Naive thymus-derived CD4-positive, alpha-beta T cell (primary cell): ENCODE measurements at places on chromosomes 3 and 15. TPM values are rescaled to one million over a fixed set of nuclear protein-coding genes. Genes with fewer than 3 reads are reported as not detected.

- H3K27ac ChIP-seq, result no peak overlapping the region
- no peaks in the 10 kb centered on the region for H3K27me3 ChIP-seq
- no peak overlapping the region for H3K4me3 ChIP-seq
Observed at GRCh38 chr3:123397921-123398785, 50.7 kb downstream of the ADCY5 start.

GRCh38 chr3:59254433-59254832 is 204.6 kb upstream of the CFAP20DC start:
- H3K27me3 ChIP-seq, result no peaks in the 10 kb centered on the region
- no peak overlapping the region for H3K4me3 ChIP-seq
- no peak overlapping the region for H3K27ac ChIP-seq
- no peaks in the 10 kb centered on the region for H3K4me1 ChIP-seq

GRCh38 chr3:43921056-43921648 is 230.4 kb downstream of the ABHD5 start:
- no peak overlapping the region for H3K4me3 ChIP-seq
- H3K27ac ChIP-seq, result no peak overlapping the region
- no peaks in the 10 kb centered on the region for H3K27me3 ChIP-seq

Gene NKTR
- total RNA-seq, result 110 and 114 TPM in 2 replicates

- no peak overlapping the region for H3K4me3 ChIP-seq
- no peak for DNase-seq
- H3K27me3 ChIP-seq, result no peaks in the 10 kb centered on the region
- no peaks in the 10 kb centered on the region for H3K36me3 ChIP-seq
- H3K27ac ChIP-seq, result no peak overlapping the region
Observed at GRCh38 chr15:96336596-96337364, 6.3 kb downstream of the NR2F2 start.

- H3K27ac ChIP-seq, result no peak overlapping the region
- H3K36me3 ChIP-seq, result no peaks in the 10 kb centered on the region
- DNase-seq, result no peak
- no peak overlapping the region for H3K4me3 ChIP-seq
Observed at GRCh38 chr15:29476503-29477080, 207.0 kb upstream of the NSMCE3 start.

GRCh38 chr3:134371542-134372324 is 2.5 kb downstream of the AMOTL2 start:
- DNase-seq, result no peak
- H3K4me1 ChIP-seq, result no peaks in the 10 kb centered on the region
- no peak overlapping the region for H3K27ac ChIP-seq
- H3K4me3 ChIP-seq, result no peak overlapping the region
- no peaks in the 10 kb centered on the region for H3K36me3 ChIP-seq

Gene HRG
- total RNA-seq, result not detected

- H3K36me3 ChIP-seq, result peaks cover 3% of the 10 kb centered on the region
- peaks cover 10% of the 10 kb centered on the region for H3K4me1 ChIP-seq
- no peak overlapping the region for H3K4me3 ChIP-seq
Observed at GRCh38 chr3:58350627-58351013, 17.9 kb downstream of the PXK start.

- no peaks in the 10 kb centered on the region for H3K36me3 ChIP-seq
- DNase-seq, result no peak
- peaks cover 32% of the 10 kb centered on the region for H3K4me1 ChIP-seq
- H3K27me3 ChIP-seq, result no peaks in the 10 kb centered on the region
- H3K4me3 ChIP-seq, result no peak overlapping the region
Observed at GRCh38 chr15:41930221-41930866, 36.5 kb upstream of the SPTBN5 start.

Gene ANKRD34C
- total RNA-seq, result not detected

DNA sequence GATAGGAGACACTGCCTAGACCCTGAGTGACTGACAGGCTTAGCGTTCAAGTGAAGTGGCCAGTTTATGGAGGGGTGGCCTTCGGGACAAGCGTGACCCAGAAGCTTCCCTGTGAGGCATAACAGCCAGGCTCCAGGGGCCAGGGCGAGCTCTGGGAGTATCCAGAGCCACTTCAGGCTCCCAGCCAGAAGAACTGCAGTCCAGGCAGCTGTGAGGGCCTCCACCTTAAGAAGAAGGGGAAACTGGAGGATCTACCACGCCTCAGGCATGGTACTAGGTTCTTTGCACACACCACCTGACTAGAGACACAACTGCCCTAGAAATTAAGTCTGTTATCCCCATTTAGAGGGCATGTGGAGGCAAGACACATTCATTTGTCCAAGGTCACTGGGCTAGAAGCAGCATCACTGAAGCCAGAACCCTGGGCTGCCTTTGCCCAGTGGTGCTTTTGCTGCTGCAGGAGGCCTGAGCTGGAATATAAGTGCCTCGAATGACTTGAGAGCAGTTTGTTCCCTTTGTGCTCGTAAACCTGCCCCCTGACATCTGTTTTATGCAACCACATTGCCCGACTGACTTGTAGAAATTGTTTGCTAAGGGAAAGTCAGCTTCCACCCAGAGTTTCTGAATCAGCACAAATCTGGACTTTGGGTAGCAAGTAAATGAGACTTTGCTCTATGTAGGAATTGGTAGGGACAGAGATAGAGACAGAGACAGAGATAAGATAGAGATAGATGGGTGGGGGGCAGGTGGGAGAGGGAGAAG is 23.3 kb downstream of the RASGRF1 start:
- no peak for DNase-seq
- H3K27ac ChIP-seq, result no peak overlapping the region
- H3K27me3 ChIP-seq, result no peaks in the 10 kb centered on the region
- no peaks in the 10 kb centered on the region for H3K4me1 ChIP-seq
- H3K36me3 ChIP-seq, result no peaks in the 10 kb centered on the region

DNA sequence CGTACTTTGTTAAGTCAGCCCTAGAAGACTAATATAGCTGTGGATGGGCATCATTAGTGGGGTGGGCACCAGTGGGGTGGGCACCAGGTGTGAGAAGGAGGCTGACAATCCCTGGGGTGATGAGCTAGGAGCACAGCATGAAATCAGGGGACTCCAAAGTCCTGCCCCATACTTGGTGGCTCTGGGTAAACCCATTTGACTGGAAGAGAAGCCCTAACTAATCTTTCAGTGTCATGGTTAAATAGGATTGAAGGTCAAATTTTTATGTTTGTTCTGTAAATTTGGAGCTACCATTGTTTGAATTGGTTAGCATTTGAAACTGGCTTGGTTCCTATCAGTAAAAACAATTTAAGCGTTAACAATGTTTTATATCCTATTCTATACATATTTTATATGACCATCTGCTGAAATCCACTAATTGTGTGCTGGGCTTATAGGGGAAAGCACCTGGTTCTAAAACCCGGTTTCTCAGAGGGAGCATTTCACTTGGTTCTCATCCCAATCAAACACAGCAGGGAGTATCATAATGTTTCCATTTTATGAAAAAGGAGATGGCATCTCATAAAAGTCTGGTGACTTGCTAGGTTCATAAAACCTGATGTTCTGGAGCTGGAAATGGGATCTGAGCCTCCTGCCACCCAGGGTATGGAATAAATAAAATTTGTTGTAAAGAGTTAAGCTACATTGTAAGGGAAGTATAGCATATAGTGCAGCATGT is 87.7 kb upstream of the HACD2 start:
- no peaks in the 10 kb centered on the region for H3K4me1 ChIP-seq
- H3K27ac ChIP-seq, result no peak overlapping the region
- no peak overlapping the region for H3K4me3 ChIP-seq

GRCh38 chr3:123068601-123069381 is 2.0 kb downstream of the PDIA5 start:
- peaks cover 8% of the 10 kb centered on the region for H3K4me1 ChIP-seq
- H3K36me3 ChIP-seq, result no peaks in the 10 kb centered on the region
- no peak overlapping the region for H3K27ac ChIP-seq
- H3K4me3 ChIP-seq, result no peak overlapping the region
- DNase-seq, result no peak

Gene P2RY1
- total RNA-seq, result 0.92 and 0.94 TPM in 2 replicates

DNA sequence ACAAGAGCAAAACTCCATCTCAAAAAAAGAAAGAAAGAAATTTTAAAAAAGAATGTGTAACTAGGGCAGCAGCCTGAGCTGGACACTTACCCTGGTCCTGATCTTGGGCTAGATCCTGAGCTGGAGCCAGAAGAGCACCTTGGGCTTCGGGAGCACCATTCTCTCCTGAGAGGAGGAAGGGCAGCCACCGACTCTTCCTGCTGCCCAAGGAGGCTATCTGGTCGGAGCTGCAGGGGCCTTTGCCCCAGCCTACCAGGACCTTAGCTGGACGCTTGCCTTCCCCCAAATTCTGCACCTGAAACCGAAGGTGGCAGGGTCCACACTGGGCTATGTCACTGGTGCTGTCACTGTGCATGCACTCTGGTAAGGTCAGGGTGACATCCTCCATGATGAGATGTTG is 6.9 kb upstream of the CAMKV start:
- DNase-seq, result no peak
- no peaks in the 10 kb centered on the region for H3K4me1 ChIP-seq
- H3K36me3 ChIP-seq, result no peaks in the 10 kb centered on the region
- no peak overlapping the region for H3K27ac ChIP-seq
- no peaks in the 10 kb centered on the region for H3K27me3 ChIP-seq
- H3K4me3 ChIP-seq, result no peak overlapping the region

GRCh38 chr3:105414841-105415240 is 48.1 kb downstream of the ALCAM start:
- H3K4me3 ChIP-seq, result no peak overlapping the region
- H3K27me3 ChIP-seq, result no peaks in the 10 kb centered on the region
- H3K27ac ChIP-seq, result no peak overlapping the region
- DNase-seq, result no peak
- H3K36me3 ChIP-seq, result no peaks in the 10 kb centered on the region
- H3K4me1 ChIP-seq, result no peaks in the 10 kb centered on the region

Gene KBTBD12
- not detected for total RNA-seq

GRCh38 chr3:144107923-144108322 is 136.3 kb downstream of the DIPK2A start:
- DNase-seq, result no peak
- no peaks in the 10 kb centered on the region for H3K27me3 ChIP-seq
- H3K27ac ChIP-seq, result no peak overlapping the region

DNA sequence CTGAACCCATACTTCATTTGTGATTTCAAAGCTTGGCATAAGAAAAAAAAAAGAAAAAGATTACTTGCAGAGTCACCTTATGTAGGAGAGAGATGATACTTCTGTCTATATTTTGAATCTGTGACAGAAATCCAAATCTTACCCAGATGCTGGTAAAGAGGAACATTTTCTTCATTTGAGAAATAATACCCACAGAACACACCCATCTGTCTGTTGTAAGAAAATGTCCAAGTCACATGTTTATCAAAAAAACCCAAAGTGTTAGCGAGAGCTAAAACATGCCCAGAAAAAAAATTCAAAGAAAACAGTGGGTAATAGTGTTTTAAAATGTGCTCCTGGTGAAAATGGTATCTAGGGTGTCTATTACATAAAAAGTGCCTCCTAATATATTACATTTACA is 18.0 kb upstream of the RAP2B start:
- H3K27me3 ChIP-seq, result no peaks in the 10 kb centered on the region
- no peaks in the 10 kb centered on the region for H3K4me1 ChIP-seq
- no peak overlapping the region for H3K4me3 ChIP-seq
- no peaks in the 10 kb centered on the region for H3K36me3 ChIP-seq
- no peak for DNase-seq

- no peak overlapping the region for H3K4me3 ChIP-seq
- DNase-seq, result no peak
- no peaks in the 10 kb centered on the region for H3K27me3 ChIP-seq
- H3K27ac ChIP-seq, result no peak overlapping the region
Observed at GRCh38 chr3:40718681-40719080, 193.9 kb downstream of the ZNF621 start.

GRCh38 chr3:62939707-62940106 is 64.5 kb upstream of the CADPS start:
- no peak overlapping the region for H3K4me3 ChIP-seq
- H3K4me1 ChIP-seq, result no peaks in the 10 kb centered on the region
- no peak for DNase-seq

- peaks cover 14% of the 10 kb centered on the region for H3K4me1 ChIP-seq
- H3K27ac ChIP-seq, result peak overlapping the region; percentile 92
- no peaks in the 10 kb centered on the region for H3K27me3 ChIP-seq
- no peak for DNase-seq
- no peaks in the 10 kb centered on the region for H3K36me3 ChIP-seq
Observed at GRCh38 chr3:12484983-12485327, 675 bp downstream of the TSEN2 start.

DNA sequence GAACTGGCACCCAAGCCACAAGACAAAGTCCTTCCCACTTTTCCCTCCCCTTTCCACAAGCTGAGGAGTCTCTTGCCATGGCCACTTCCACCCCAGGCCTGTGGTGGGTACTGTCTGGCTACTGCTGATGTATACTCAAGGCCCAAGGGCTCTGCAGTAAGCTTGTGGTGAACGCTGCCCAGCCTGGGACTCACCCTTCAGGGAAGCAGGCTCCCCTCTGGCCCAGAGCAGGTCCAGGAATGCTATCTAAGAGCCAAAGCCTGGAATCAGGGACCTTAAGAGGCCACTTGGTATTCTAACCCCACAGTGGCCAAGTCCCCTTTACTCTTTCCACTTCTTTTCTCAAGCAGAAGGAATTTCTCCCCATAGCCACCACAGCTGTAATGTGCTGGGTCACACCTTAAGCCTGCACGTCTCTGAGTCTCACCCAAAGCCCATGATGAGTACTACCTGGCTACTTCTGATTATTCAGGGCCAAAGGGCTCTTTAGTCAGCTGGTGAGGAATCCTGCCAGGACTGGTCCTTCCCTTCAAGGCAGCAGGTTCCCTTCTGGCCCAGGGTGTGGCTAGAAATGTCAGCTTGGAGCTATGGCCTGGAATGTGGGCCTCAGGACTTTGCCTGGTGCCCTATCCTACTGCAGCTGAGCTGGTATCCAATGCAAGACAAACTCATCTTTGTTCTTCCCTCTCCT is 4.0 kb downstream of the PATL2 start:
- no peak overlapping the region for H3K27ac ChIP-seq
- no peaks in the 10 kb centered on the region for H3K36me3 ChIP-seq
- H3K4me1 ChIP-seq, result peaks cover 12% of the 10 kb centered on the region
- no peak overlapping the region for H3K4me3 ChIP-seq

Gene UACA
- total RNA-seq, result 1.8 TPM

- no peaks in the 10 kb centered on the region for H3K36me3 ChIP-seq
- no peak overlapping the region for H3K27ac ChIP-seq
- DNase-seq, result no peak
- no peaks in the 10 kb centered on the region for H3K4me1 ChIP-seq
Observed at GRCh38 chr3:176848431-176849214, 348.7 kb downstream of the TBL1XR1 start.

DNA sequence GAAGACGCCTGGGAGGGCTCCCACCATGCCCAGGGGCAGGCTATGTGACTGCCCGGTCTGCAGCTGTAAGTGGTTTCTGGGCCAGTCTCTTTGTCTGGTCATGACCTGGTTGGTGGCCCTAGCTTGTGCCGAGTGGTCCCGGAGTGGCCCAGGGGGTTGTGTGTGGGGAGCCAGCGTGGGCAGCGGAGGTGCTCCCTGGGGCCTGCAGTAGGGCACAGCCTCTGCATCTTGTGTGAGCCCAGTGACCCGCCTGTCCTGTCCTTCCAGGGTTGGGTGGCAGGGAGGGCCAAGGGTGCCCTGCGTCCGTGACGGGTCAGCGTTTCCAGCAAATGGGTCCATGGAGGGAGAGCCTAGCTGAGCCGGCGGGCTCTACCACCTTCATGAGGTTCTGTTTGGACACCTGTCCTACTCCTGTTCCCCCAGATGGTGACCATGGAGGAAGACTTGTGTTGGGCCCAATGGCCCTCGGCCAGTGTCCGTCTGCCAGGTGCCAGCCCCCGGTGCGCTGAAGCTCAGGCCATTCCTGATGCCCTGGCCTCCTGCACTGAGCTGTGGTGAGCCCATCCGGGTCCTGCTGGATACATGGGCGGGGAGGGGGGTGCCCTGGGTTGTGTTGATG is 215.4 kb downstream of the SNRPN start:
- no peak for DNase-seq
- no peaks in the 10 kb centered on the region for H3K4me1 ChIP-seq
- no peak overlapping the region for H3K27ac ChIP-seq
- H3K4me3 ChIP-seq, result no peak overlapping the region
- no peaks in the 10 kb centered on the region for H3K36me3 ChIP-seq
- no peaks in the 10 kb centered on the region for H3K27me3 ChIP-seq

- H3K27ac ChIP-seq, result no peak overlapping the region
- H3K4me3 ChIP-seq, result no peak overlapping the region
- no peaks in the 10 kb centered on the region for H3K27me3 ChIP-seq
Observed at GRCh38 chr3:16428612-16429011, 84.9 kb downstream of the RFTN1 start.
